ENCODE measurements at places on chromosomes 5 and 9.

DNA sequence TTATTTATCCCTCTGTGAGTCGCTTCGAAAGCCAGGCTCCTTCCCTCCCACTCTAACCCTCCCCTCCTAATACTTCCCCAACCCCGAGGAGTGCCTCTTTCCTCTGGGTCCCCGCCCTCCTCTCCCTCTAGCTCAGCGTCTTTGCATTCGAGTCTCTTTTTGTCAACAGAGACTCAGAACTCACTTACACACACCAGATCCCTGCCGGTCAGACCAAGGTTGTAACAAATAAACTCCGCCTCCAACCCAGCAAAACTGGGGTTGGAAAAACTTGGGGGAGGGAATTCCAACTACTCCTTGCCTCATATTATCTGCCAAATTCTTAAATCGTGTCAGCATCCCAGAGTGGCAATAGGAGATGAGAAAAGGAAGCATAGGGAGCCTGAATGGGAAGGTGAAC lies at the start of gene HTR1A:
HTR1A (minus strand) TSS at position 167 of the 400 bp plus-strand sequence. CDS start 726 bp downstream, outside the sequence.
- DNase-seq: no peak

DNA sequence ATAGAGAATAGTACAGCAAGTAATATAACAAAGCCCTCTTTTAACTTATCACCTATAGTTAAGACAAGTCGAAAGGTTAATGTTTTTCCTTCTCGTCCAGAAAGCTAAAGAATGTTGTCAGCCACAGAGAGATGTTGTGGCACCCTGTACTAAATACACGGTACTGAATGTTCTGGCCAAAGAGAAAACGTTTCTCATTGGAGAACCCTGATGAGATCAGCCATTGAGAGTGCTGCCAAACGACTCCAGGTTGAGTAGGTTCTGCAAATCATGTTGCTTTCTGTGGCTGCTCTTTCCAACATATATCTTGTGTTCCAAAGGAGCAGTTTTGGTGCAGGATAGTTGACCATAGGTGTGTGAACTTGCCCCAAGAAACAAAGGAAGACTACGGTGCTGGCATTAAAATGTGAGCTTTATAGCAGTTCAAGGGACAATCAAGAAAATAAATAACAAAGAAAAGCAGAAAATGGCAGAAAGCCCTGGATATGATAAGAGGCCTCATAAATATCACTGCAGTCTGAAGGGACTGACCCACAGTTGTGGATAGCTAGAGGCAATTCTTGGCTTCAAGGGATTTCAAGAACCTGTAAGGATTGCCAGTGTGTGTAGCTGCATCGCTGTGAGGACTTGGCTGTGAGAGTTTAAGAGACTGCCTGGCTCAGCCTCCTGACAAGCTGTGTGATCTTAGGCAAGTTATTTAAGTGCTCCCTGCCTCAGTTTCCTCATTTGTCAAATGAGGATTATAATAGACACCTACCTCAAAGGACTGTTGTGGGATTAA lies 102.7 kb downstream of the ARHGEF28 start:
- DNase-seq: no peak

- DNase-seq: no peak
These were observed 98.8 kb downstream of the LHX2 start for GRCh38 chr9:124110307-124110915.

DNA sequence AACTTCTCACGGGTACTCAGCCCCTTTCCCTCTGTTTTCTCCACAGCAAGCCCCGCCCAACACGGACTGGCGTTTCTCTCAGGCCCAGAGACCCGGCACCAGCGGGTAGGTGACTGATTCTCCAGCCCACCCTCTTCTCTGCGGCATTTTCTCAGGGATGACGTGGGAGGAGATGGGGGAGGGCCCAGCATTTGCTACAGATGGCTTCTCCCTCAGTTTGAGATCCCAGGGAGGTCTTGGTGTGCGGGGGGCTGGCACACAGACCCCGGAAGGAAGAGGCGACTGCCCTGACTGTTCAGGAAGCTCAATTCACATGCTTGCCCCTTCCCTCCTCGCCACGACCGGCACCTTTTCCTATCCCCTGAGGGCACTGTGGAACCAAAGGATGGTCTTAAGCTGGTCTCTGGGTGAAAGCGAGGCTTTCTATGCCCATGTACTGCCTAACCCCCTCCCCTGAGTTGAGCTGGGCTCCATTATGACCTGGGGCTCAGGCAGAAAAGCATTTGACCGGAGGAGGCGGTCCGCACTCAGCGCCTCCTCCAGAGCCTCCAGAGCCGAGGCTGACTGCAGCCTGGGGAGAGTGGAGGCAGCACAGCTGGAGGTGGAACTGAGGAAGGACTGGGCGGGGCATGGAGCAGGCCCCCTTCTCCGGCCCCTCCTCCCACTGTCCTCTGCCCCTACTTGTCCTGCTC lies 6.0 kb downstream of the PCDHGC5 start:
- DNase-seq: no peak

DNA sequence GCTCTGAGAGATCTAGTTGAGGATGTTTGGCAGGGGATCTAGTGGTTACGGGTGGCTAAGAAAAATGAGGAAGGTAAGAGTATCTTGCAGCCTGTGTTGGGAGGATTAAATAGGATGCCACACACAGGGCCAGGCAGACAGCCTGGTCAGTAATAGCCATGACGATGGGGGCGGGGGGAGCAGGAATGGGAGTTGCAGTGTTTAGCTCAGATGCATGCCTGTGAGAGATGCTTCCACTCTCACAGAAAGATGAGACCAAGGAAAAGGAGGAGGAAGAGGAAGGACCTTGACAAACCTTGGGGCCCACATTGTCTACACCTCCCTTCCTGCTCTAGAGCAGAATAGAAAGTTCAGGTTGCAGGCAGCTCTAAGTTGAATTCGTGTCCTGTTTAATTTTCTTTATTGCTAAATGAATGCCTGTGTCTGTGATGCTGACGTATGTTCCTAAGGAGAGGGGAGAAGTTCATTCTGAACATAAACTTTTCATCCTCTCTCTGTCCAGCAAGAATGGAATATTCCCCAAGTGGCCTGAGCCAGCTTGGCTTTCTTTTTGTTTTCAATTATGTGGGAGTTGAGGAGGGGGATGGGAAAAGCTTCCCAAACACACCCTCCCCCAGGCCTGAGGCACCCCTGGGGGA lies 28.7 kb downstream of the TGFBI start:
- DNase-seq: no peak

- DNase-seq: no peak
These were observed 120.1 kb upstream of the TSLP start for GRCh38 chr5:110951373-110951791.

DNA sequence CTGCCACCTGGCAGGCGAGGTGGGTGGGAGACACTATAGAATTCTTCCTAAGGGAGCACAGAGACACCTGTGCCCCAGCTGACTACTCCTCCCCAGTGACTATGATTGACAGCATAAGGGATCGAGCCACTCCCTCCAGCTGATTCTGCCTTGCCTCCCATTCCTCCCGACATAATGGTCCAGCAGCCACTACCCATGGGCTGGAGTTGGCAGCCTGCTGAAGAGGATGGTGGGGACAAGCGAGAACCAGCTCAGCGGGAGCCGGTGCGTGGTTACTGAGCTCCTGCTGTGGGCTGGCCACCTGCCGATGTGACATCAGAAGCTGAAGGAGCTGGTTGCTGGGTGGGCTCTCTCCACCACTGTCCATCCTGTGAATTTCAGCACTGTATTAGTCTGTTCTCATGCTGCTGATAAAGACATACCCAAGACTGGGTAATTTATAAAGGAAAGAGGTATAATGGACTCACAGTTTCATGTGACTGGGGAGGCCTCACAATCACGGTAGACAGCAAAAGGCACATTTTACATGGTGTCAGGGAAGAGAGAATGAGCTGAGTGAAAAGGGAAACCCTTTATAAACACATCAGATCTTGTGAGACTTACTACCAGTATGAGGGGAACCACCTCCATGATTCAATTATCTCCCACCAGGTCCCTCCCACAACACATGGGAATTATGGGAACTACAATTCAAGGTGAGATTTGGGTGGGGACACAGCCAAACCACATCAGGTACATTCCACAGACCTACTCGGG lies 12.1 kb upstream of the NCS1 start:
- no peak for DNase-seq

DNA sequence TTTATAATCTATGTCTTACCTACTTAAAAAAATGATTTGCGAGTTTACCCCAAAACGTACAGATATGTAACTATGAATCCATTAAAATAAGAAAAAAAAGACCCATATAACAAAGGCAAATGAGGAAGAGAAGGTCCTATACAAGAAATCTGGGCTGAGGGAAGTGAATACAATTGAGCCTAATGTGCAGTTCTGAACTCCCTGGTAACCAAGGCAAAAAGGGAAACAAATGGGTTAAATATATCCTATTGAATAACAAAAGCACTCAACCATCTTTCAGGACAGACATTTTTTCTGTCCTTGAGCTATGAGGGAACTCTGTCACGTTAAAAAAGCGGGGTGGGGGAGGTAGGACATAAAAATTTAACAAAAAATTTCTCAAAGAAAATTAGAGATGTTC lies 78.6 kb downstream of the PTPN3 start:
- no peak for DNase-seq

GRCh38 chr5:104774372-104774771 lies 1211.8 kb upstream of the NUDT12 start:
- DNase-seq: no peak

GRCh38 chr9:119881898-119882297 lies 512.7 kb upstream of the BRINP1 start:
- no peak for DNase-seq

GRCh38 chr9:126474206-126474765 lies 139.4 kb upstream of the LMX1B start:
- no peak for DNase-seq
